ENCODE measurements at places on chromosomes 12 and 14.

GRCh38 chr12:123288751-123289346, 17.2 kb upstream of the CDK2AP1 start:
- DNase-seq, result no peak

GRCh38 chr12:58176296-58176869, 235.0 kb downstream of the ATP23 start:
- DNase-seq, result peak; percentile 39

DNA sequence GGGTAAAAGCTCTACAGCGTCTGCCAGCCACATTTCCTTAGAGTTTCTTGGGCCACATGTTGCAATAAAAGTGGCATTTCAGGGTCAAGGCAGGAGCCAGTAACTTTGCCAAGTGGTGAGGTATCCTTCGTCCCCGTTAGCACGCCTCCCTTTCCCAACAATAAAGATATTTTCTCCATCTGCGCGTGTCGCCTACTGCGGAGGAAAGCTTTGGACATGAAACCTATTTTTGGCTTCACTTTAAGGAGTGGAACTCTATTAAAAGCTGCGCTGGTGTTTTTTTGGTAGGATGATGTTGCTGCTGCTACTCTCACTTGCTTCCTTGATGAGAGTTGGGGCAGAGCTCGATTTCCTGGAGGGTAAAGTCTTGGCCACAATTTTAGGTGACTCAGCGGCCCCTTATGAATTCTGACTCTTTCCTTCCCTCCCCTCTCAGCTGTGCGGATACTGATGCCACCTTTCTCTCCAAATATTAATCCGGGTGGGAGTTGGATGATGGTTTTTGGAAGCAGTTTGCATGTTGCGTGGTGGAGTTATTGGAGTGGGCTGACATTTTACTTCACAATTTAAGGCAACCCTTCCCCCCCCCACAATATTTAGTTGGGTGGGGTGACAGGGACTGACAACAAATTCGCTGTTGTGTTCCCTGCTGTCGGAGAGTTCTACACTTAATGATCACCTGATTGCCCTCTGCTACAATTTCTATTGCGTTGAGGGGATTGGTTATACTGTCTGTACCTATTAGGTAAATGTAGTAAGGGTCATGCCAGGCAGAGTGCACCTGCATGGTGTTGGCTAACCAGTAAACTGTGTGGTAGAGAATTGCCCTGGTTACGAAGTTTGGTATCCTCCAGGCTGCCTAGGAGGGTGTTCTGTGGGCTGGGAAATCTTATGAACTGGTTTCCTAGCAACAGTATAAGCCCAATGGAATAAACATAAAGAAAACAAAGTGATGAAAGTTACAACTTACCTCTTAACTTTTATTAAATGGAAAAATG, 1.1 kb downstream of the CCDC91 start:
- DNase-seq, result peak; percentile 27

DNA sequence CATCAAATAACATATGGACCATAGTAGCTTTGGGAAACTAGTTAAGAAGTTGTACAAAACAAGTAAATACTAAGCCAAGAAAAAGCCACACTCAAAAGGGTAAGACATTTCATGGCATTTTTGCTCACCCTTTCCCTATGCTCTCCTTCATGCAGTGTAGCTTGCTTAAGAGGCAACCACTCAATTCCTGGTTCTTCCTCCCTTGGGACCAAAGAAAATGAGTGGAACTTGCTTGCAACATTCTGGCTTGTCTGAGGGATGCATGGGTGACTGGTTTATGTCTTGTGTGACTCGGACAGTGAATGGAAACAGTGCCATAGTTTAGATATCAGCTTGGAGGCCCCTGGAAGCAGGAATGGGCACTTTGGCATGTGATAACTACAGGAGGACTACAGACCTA, 252.0 kb upstream of the ARID2 start:
- DNase-seq, result peak; percentile 62

GRCh38 chr12:92334552-92334951, 188.9 kb upstream of the BTG1 start:
- DNase-seq, result no peak

- DNase-seq, result peak; percentile 30
Observed at GRCh38 chr12:70774055-70774454, 136.8 kb upstream of the PTPRB start.

DNA sequence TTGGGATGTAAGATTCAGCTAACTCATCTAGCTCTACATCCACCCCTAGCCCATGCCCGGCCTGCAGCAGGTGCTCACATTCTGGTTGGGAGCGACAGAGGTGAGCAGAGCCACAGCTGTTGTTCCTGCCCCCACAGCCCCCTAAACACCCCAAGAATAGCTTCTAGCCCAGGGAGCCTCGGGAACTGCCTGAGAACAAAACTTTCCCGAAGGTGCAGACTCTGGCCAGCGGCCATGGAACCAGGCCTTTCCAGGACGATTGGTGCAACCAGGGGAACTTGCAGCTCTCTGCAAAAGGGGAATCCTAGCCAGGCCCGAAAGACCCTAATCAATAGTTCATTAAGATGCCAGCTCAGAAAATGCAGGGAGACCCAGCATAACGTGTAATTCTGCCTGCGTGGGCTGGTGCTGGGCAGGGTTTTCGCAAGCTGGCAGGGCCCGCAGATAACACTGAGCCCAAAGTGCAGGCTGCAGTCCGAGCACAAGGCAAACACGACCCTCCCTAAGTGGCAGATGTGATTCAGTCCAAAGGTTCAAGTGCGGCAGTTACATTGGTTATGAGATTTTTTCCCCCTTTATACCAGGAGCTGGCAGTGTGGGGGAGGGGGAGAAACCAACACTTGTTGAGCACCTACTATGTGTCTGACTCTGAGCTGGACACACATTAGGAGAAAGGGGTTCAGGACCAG, 122.5 kb upstream of the MAP1LC3B2 start:
- no peak for DNase-seq

DNA sequence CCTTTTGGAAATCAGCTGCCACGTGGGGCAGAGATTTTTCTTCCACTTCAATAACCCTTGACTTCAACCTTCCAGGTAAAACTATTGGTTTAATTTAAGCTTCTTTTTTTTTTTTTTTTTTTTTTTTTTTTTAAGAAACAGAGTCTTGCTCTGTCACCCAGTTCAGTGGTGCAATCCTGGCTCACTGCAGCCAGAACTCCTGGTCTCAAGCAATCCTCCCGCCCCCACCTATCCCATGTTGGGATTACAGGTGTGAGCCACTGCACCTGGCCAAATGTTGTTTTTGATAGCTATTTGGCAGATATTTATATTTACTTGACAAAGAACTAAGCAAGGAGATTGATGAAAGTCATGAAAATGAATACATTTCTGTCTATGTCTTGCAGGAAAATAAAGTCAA, 65.1 kb downstream of the SINHCAF start:
- DNase-seq, result no peak

GRCh38 chr14:89767861-89768268, 186.7 kb downstream of the EFCAB11 start:
- peak; percentile 53 for DNase-seq

- peak; percentile 95 for DNase-seq
Observed at GRCh38 chr14:85487215-85487614, 42.7 kb upstream of the FLRT2 start.

DNA sequence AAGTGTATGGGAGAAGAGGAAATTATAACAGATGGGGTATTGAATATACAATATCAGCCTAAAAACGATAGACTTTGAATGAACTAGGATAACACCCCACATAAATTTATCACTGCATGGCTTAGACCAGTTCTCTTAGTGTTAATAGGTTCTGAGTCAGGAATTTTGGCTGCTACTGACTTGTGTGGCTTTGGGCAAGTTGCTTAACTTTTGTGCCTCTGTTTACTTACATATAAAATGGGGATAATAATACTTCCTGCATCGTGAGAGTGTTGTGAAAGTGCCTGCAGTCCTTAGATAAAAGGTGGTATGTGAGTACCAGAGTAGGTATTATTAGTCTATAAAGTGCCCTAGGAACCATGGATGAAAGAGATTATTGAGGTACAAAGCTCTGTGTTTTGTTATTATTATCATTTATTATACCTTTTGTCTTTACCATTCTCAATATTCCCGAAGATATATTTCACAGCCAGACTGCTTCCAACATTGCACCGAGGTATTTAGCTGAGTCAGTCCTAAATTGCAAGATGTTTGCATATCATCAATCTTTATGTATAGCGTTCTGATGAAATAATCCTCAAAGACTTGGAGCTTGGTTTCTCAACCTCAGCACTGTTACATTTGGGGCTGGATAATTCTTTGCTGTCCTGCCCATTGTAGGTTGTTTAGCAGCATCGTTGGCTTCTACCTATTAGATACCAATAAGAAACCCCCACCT, 2.3 kb upstream of the PAWR start:
- DNase-seq, result peak; percentile 58

DNA sequence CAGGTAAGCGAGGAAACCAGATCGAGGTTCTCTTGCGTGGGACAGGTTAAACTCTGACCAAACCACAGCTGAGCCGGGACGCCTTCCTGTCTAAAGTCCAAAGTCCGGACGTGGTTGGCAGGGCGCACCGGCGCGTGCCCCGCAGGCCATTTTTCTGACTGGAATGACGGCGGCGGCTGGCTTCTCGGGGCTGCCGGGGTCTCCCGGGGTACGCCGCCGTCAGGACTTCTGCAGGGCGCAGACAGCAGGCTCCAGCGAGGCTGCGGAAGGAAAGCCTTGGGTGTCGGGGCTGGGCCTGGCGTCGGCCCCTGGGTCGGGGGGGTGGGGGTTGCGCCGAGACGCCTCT, 32.8 kb downstream of the MIA2 start:
- no peak for DNase-seq

GRCh38 chr12:109589691-109590245, 16.2 kb downstream of the MVK start:
- no peak for DNase-seq

DNA sequence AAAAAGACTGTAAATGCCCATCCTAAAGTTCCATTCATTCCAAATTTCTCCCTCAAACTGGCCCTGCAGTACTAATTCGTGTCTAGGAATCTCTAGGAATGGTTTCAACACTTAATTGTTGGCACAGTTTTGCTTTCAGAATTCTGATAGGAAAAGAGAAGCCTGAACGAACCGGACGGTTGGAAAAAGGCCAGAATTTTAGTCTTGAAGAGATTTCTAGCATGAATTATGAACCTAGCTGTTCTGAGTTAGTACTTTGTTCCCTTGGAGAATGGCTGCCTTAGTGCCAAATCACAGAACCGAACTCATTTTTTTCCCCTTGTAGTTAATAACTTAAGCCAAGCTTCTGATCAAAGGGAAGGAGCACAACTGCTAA, 262.6 kb downstream of the ADAMTS20 start:
- DNase-seq, result peak; percentile 44

DNA sequence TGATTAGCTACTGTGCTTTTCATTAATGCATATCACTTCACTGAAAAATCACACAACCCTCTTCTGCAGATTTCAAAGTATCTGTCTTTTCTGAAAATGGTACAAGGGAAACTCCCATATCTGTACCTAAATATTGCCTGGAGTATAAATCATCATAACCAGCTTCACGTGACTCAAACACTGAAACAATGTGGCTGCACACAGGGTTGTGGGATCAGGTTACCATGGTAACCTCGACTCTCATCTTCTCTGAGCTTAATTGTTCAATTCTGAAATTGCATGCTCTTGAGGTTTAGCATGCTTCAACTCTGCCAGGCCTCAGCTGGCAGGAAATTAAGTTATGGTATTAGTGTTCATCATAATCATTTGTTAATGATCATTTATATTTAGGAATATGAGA, 77.5 kb upstream of the CPSF6 start:
- DNase-seq, result peak; percentile 13

DNA sequence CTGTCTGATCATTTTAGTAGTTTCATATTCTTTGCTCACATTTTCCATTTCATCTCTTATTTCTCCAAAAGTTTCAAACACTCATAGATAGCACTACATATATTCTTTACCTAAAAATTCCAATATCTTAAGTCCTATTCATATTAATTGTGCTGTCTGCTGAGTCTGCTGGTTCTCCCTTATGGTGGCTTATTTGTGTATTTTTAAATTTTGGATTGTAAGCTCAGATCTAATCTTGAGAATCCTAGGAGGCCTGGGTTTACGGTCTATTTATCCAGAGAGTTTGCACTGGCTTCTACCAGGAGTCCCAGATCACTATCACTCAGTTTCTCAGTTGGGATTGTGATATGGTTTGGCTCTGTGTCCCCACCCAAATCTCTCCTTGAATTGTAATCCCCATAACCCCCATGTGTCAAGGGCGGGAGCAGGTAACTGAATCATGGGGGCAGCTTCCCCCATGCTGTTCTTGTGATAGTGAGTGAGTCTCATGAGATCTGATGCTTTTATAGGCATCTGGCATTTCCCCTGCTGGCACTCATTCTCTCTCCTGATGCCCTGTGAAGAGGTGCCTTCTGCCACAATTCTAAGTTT, 10.2 kb downstream of the NT5DC3 start:
- DNase-seq, result no peak

DNA sequence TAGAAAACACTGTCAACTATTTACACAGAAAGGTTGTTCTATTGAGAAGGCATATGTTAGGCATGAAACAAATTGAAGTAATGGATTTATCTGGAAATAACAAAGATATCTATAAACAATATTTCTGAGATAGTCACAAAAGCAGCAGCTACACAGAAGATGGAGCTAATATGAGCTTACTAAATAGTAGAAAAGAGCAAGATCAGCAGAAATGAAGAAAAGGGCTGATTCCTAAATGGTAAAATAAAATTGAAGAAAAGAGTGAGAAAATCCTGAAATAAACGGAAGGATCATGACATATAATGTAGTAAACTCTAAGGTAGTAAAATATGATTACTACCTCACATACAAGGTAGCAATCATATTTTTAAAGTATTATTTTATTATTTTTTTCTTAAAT, 1263.9 kb downstream of the FSCB start:
- no peak for DNase-seq

- no peak for DNase-seq
Observed at GRCh38 chr12:125159702-125160101, 94.5 kb downstream of the AACS start.

- no peak for DNase-seq
Observed at GRCh38 chr14:22846811-22847307, 10.5 kb downstream of the MMP14 start.

DNA sequence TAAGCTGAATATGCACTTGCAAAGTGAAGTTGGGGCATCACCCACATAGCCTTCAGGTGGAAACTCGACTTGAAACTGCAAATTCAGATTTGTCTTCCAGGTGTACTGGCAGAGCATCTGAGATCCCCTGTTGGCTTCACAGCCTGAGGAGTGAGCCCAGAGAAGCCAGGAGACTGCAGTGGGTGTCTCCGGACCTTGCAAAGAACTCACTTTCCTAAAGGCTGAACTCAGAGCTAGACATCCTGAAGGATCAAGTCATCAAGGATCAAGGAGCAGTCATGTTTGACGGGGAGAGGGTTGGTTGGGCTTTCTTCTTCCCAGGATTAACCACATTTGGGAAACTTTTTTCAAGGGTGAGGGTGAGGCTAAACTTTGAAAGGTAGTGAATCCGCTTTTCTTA, 9.1 kb upstream of the HOXC13 start:
- no peak for DNase-seq
